ENCODE measurements at places on chromosomes 4 and X. TPM values are rescaled to one million over a fixed set of nuclear protein-coding genes. Genes with fewer than 3 reads are reported as not detected.

- no peak for DNase-seq
Observed at GRCh38 chrX:9644335-9644734, 121.3 kb downstream of the GPR143 start.

DNA sequence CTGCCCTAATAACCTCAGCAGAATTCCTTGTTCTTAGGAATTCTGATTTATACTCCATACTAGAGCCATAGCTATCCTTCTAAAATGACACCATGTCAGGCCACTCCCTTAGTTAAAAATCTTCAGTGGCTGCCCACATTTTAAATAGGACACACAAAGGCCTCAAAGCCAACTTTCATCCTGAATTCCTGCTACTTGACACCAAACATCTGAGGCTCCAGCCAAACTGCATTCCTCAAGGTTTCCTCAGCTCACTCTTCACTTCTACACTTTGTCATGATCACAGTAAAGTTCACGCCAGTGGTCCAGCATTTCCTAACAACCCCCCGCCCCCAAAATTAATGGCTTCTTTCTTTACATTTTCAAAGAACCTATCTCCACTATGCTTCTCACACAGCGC is 124.3 kb downstream of the ADGRA3 start:
- DNase-seq, result peak; percentile 58

DNA sequence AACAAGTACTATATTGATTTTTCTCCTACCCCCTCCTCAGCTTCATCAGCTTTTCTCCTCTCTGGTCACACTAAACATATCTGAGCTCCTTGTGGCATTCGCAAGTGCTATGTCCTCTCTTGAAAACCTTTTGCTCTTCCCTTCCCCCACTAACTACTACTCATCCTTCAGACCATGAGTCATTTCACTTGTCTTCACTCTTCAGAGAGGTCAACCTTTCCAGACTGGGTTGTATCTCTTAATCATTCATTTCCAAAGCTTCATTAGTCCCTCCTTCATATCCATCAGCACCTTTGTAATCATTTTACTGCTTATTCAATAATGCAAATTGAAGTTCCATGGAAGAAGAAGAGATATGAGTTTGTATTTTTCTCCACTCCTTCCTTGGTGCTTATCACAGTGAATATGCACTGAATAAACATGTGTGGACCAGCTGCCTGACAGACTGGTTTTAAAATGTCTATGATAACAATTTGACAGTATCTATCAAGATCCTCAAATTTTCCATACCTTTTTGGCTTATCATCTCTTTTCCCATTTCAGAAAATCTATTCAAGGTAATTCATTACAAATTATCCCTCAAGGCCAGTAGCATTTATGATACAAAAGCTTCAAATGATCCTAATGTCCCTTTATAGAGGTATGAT is 28.4 kb downstream of the DDX60L start:
- peak; percentile 53 for DNase-seq

GRCh38 chr4:116001291-116001690 is 887.9 kb upstream of the NDST4 start:
- DNase-seq, result no peak

Gene ARHGEF38
- total RNA-seq, result not detected

Gene SHROOM4
- 1.7 TPM for total RNA-seq

Gene STAP1
- not detected for total RNA-seq

Gene TGIF2LX
- total RNA-seq, result not detected
